ENCODE measurements at places on chromosomes 7 and 10.

- no peak for DNase-seq
Observed at GRCh38 chr7:119925581-119926289, 347.2 kb upstream of the KCND2 start.

DNA sequence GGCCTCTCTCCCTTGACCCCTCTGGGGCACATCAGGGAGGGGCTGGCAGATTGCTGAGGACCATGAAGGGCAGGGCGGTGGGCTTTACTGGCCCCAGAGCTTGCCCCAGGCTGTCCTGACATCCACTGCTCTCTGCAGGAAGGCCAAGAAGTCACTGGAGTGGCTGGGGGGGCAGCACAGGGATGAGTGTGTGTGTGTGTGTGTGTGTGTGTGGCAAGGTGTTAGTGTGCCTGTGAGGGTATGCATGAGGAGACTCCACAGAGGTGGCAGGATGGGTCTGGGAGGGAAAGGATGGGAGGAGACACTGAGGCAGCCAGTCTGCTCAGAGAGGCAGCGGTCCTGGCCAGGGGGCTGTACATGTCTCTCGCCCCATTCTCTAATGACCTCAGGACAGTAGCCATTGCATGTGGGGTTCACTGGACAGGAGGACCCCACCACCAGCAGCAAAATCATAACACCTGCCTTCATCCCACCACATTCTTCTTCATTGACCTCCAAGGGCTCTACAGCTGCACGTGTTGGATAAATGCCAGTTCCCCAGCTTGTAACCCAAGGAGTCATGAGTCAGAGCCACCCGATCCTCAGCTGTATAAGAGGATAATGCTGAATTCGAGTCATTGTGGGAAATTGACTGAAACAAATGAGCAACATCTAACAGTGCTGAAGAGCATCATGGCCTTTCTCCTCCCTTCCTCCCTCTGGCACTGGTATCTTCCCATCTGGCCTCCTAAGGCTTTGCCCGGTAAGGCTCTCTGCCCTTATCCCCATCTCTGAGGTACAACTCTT is 720.5 kb downstream of the GRID1 start:
- DNase-seq: no peak

GRCh38 chr7:2886900-2887299 is 42.8 kb upstream of the GNA12 start:
- no peak for DNase-seq

GRCh38 chr10:89454561-89455347 is 40.4 kb downstream of the IFIT5 start:
- no peak for DNase-seq

DNA sequence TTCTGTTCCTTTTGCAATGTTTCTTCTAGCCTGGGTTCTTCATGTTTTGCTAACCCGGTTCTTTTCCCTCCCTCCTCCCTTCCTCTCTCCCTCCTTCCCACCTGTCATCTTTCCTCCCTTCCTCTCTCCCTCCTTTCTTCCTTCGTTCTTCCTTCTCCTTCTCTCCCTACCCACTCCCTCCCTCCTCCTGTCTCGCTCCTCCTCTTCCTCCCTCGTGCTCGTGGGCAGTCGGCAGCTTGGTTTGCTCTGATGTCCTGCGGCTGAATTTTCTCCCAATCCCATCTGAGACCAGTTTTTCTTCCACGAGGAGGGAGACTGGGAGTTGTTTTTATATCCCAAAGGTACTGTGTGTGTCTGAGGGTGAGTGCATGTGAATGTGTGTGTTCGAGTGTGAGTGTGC is 43.6 kb upstream of the DIP2C start:
- DNase-seq: no peak

- DNase-seq: no peak
Observed at GRCh38 chr10:56035489-56035888, 325.6 kb downstream of the ZWINT start.

- no peak for DNase-seq
Observed at GRCh38 chr10:2278363-2278762, 541.0 kb upstream of the ADARB2 start.

DNA sequence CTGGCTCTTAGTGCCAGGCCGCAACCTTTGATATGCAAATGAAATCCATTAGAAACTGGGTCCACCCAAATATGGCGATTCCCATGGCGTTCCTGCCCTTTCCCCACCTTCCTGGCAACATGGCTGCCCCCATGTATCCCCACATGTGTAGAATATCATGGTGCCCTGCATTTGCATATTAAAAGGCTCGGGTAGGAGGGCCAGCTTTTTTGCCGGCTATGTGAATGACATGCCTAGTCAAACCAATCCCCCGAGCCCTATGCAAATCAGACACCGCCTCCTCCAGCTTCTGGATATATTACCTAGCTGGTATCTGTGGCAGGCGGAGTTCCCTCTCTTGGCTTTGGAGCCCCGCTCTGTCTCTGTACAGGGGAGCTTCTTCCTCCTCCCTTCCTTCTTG is 18.3 kb downstream of the MMS19 start:
- DNase-seq: no peak

DNA sequence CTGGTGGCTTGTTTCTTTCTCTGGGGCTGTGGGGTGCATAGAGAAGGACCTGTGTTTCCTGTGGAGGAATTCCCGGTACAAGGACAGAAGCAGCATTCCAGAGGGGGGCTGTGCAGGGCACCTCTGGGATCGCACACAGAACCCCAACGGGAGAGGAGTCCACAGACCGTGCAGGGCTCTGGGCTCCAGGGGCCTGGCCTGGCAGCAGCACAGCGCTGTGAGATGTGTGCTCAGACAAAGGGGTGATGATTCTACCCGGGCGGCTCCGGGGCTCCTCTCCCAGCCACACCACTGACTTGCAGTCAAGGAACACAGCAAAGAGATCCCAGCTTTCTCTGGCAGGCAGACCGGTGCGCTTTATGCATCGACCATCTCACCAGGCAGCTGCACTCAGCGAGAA is 6.9 kb upstream of the SHH start:
- no peak for DNase-seq

DNA sequence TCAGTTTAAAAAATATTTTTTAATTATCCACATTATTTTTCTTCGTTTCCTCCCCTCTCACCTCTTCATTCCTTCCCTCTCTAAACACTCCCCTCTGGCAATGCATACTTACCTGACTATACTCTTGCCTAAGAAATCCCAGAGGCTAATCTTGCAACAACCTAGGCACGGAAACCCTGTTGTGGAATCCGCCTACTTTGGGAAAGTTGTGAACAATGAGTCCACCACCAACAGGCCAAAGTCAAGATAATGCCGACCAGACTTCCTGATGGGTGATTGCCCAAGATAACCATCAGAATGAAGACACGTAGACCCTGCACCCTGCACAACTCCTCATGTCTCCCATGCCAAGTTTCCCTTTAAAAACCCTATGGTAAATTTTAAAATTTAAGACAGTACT is 521.5 kb downstream of the KIF20B start:
- no peak for DNase-seq

DNA sequence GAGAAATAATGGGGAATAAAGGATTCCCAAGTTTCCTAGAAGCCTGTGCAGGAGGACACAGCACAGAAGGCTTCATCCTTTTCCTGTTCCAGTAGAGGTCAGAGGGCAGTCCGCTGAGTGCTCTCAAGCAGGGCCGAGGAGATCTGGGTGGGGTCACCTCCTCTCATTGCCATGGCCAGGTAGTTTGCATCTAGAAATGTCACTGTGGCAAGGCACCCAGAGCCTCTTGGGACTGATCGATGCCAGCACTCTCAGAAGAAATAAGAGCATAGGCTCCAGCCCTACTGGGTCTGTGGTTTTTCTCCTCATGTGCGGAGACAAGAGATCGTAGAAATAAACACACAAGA is 7.9 kb downstream of the NUB1 start:
- DNase-seq: no peak

GRCh38 chr7:15658247-15658646 is 28.2 kb downstream of the MEOX2 start:
- no peak for DNase-seq

DNA sequence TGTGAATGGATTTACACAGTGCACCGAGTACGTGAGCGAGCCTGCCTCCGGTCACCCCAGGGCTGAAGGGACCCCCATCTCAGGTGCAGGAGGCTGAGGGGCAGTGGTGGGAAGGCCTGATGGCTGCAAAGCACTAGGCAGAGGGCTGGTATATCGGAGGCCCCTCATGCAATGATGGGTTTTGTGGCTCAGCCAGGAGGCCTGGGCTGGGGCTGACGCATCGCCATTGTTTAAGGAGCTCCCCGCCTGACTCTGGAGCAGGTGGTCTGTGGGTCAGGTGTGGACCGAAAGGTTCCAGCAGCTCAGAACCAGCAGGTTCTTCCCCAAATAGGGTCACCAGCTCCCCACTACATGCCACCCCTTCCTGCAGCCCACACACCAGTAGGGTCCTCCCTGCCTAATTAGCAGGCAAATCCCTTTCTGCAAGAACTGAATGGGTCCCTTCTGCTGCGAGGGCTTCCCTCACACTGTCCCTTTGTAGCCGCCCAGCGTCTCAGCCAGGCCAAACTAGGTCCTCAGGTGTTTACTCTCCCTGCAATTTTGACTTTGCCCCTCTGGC is 33.0 kb downstream of the OAT start:
- no peak for DNase-seq

DNA sequence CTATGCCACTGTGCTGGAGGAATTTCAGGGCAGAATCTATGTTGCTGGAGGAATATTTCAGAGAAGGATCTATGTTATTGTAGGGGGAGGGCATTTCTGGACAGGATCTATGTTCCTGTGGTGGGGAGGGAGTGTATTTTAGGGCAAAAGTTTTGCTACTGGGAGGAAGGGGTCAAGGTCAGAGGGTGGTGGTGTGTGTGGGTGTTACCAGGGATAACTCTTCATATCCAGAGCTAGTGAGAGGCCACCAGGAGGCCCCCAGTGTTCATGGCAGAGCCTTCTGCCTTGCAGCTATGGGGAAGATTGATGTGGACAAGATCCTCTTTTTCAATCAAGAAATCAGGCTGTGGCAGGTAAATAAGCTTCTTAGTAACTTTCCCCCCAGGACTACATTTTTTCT is 2.0 kb upstream of the STRA8 start:
- DNase-seq: no peak

GRCh38 chr10:73959484-73960243 is 38.3 kb upstream of the VCL start:
- no peak for DNase-seq

DNA sequence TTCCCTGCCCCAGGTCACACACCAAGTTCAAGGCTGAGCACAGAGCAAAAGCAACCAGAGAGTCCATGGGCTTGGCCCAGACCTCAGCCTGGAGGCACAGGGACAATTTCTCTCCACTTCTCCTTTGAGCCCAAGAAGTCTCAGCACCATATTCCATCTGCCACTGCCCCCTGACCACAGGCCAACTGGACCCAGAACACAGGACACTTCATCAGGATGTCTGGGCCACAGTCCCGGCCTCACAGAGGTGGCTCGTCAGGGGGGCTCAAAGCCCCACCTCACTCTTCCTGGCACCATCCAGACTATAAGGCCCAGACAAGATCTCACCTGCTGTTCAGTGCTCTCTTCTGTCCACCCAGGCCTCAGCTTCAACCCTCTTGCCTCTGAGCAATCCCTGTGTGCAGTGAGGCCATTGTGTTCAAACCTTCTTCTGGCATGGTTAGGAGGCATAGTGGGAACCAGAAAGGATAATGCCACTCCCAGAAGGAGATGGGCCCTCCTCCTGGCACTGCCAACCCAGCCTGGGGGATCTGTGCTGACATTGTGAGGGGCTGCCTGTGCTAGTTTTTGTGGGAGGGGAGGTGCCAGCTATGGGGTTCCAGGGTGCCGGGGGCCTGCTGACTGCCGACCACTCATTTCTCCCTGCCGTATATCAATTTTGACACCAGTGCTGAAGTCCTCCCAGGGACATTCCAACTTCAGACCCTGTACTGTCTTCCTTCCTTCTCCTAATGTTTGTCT is 49.7 kb upstream of the ANTXRL start:
- no peak for DNase-seq

DNA sequence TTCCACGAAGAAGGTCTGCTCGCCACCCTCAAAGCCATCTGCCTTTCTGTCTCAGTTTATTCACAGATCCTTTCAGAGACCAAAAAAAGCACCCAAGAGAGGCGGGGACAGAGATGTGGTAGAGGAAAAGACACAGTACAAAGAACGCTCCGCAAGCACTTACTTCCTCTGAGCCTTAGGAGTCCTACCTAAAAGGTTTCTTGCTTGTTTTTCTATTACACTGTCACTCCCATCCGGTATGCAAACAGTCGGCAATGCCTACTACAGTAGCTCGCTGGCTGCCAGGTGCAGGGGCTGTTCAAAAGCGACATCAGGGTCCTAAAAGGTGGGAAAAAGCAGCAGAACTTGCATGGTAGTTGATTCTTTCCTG is 816 bp downstream of the TECPR1 start:
- DNase-seq: no peak

Measured in stimulated activated CD4-positive, alpha-beta T cell treated with anti-CD3 and anti-CD28 coated beads, TNF-alpha, amount 100 ng/mL, for 4 hours (primary cell).